Left ventricle myocardium inferior (tissue), 1 donor: ENCODE measurements at places on chromosomes 1 and 21.

DNA sequence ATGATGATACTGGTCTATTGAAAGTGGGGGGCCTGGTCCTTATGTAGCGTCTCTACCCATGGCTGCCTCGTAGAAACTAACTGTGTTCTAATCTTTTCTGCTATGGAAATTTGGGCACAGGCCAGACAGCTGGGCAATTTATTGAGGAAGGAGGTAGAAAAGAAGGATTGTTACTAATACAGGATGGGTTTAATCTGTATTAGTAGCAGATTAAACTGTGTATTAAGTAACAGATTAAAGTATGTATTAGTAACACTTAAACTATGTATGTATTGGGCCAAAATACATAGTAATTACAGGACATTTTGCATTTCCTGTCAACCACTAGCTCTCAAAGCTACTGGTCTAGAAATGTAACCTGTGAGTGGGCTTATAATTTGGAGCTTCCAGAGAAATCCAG, 142.0 kb downstream of the MAST2 start:
- DNase-seq, result no peak

GRCh38 chr1:100482167-100482566, 55.8 kb upstream of the GPR88 start:
- no peak for DNase-seq

GRCh38 chr1:43994794-43995790, 3.7 kb downstream of the CCDC24 start:
- no peak for DNase-seq

DNA sequence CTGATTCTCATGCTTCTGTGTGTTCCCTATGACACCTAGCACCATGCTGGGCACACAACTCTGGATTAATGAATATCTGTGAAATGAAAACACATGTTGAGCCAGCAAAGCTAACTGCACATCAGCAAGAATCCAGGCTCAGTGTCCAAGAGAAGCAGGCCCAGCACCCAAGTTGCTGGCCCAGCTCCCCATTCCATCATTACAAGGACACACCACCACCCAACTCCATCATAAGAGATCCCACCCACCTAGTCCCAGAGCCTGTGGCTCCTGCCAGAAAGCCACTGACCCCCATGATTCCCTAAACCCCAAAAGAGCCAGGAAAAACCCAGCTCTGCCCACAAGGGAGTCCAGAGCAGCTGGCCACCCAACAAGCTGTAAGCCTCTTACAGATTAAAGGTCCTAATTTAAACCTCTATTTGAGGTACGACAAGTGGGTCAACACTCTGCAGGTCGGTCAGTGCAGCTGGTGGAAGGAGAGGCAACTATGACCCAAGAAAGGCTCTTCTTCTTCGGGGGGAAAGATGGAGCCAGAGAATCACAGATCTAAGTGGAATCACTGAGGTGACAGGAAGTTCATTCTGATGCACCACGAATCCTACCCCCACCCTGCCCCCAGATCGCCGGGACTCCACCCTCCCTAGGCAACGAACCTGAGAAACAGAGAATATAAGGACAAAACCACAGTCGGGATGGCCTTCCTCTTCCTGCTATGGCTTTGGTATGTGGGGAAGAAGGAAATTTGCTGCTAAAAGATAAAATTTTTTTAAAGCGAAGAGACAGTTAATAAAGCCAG, 58.2 kb downstream of the CD34 start:
- DNase-seq, result no peak

DNA sequence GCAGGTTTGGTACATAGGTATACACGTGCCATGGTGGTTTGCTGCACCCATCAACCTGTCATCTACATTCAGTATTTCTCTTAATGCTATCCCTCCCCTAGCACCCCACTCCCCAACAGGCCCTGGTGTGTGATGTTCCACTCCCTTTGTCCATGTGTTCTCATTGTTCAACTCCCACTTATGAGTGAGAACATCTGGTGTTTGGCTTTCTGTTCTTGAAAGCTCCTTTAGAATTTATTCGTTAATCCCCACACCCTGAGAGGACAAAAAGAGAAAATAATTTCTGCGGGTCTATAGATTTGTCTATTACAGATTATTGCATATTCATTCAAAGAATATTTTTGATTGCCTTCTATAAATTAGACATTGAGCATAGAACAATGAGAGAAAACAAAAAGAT, 455.5 kb downstream of the PLPP3 start:
- DNase-seq, result no peak

DNA sequence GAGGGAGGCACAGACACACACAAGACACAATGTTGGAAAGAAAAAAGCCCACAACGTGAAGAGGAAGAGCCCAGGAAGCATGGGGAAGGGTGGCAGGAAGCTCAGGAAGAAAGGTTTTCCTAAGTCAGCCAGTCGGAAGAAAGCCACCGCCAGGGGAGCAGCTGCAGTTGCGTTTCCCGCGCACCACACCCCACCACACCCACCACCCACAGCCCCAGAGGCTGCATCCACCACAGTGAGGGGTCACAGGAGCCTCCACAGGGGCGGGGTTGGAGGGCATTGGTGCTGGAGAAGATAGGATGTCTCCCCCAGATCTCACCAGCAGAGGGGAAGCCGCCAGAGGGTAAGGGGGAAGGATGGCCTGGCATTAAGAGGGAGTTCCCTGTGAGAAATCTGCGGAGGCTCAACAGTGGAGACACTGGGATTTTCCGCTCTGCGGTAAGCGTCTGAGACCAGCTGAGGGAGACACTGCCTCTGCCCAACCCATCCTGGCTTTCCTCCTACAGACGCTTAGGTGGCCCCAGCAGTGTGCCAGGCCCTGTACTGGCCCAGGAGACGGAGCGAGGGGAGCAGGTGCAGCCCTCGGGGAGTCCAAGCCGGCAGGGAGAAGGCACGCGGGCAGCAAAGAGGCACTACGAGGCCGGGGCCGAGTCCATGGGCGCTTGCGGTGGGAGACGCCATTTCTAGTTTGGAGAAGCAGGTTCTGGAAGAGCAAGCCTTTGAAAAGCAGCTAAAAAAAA, 19.8 kb downstream of the PGLYRP3 start:
- DNase-seq, result no peak

GRCh38 chr1:222616525-222616924, 1.4 kb upstream of the MIA3 start:
- no peak for DNase-seq
